ENCODE measurements at places on chromosomes 6 and 20. TPM values are rescaled to one million over a fixed set of nuclear protein-coding genes. Genes with fewer than 3 reads are reported as not detected.
A peak's percentile ranks its signal among the peaks of the same experiment; 100 is the strongest.

DPPA5 gene
- not detected for total RNA-seq

EPHA7 gene
- total RNA-seq = 12.1 TPM

DNA sequence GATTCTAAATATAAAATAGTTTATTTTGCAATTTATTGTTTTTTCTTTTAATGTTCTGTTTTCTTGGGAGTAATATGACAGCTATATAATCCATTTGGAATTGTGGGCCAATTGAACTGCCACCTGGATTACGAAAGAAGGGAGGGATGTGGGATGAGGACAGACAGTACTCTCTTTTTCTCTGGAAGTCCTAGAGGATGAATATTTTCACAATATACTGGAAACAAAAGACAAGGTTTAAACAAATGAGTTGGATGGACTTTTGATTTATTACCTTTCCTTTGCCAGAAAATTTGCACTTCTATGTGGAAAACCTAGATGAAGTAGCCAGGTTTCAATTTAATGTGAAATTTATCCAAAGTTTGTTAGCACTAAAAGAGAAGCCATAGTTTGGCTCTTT, 325.5 kb upstream of the IMPG1 start:
- DNase-seq = no peak

- DNase-seq = no peak
Measured at GRCh38 chr6:116840091-116840490, 11.2 kb upstream of the GPRC6A start.

DSTN gene
- total RNA-seq = 142 TPM

MYB gene
- 23.3 TPM for total RNA-seq

GTF3C6 gene
- 75.3 TPM for total RNA-seq

- no peak for DNase-seq
Measured at GRCh38 chr6:122068291-122068769, 331.1 kb upstream of the HSF2 start.

BFSP1 gene
- 3.5 TPM for total RNA-seq

- no peak for DNase-seq
Measured at GRCh38 chr20:42493001-42493400, 696.7 kb downstream of the PTPRT start.

DNA sequence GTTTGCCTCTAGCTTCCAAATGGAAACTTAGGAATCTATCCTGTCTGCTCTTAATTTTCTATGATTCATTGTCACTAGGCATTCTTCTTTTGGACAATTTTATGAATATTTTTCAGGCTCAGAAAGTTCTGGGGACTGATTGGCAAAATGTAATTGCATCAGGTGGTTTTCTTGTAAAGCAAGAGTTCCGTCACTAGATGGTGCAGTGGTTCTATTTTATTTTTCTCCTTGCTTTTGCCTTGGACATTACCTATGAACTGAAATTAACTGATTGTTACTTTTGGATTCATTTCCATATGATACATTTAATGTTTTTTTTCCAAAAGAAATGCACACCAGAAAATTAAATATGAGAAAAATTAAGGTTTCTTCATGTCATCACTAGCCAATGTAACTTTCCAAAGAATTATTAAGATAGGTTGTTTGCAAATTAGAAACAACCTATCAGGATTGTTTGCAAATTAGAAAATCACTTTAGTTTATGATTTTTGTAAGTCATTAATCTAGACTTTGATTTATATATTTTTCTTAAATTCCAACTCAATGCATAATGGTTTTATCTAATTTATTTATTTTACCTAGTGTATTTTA, 48.0 kb downstream of the TMEM170B start:
- DNase-seq = peak; percentile 29

GRCh38 chr6:107991061-107991460, 33.1 kb upstream of the SEC63 start:
- no peak for DNase-seq

DNA sequence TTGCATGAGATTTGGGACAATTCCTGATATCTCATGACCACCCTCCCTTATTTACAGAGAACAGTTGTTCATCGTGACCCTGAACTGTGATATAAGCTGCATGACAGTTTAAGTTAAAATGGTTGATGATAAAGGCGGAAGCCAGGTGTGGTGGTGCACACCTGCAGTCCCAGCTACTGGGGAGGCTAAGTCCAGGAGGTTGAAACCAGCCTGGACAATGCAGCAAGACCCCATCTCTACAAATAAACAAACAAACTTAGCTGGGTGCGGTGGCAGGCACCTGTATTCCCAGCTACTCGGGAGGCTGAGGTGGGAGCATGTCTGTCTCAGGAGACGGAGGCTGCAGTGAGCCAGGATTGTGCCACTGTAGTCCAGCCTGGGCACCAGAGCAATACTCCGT, 24.1 kb downstream of the COL20A1 start:
- DNase-seq = no peak

CCM2L gene
- total RNA-seq = 27.2 TPM

PDYN gene
- not detected for total RNA-seq

DNA sequence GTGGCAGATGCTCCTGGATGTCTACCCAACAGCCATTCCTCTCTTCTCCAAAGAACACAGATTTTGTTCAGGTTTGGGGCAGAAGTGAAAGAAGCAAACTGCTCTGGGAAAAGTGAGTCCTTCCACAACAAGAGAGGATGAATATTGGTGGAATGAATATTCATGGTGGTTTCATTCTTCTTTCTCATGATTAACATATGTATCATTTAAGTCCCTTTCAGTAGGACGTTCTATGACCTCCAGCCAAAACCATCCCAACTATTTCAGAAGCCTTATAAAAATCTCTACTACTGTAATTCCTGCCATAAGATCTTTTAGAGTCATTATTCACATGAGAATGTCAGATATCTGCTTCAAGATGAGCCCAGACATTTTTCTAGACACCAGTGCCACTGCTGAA, 44.4 kb downstream of the MDN1 start:
- DNase-seq = no peak

DNA sequence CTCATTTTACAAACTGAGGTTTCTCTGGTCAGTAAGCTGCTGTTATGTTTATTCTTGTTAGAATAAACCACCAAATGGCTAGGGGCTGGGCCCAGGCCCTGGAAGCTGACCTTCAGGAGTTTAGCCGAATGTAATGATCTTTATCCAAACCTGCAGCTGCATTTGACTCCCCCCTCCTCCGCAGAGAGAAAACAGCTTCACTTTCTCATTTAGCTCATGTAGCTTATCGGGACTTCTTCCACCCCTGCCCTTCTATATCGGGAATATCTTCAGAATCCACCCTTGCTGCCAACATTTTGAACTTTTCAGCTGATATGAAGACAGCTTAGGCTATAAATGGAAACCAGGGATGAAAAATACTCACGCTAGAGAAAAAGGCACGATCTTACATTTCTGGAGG, 102.6 kb downstream of the ZMYND8 start:
- DNase-seq = no peak

GRCh38 chr6:94341173-94341572, 921.8 kb upstream of the EPHA7 start:
- no peak for DNase-seq

TINAG gene
- total RNA-seq = not detected

DNA sequence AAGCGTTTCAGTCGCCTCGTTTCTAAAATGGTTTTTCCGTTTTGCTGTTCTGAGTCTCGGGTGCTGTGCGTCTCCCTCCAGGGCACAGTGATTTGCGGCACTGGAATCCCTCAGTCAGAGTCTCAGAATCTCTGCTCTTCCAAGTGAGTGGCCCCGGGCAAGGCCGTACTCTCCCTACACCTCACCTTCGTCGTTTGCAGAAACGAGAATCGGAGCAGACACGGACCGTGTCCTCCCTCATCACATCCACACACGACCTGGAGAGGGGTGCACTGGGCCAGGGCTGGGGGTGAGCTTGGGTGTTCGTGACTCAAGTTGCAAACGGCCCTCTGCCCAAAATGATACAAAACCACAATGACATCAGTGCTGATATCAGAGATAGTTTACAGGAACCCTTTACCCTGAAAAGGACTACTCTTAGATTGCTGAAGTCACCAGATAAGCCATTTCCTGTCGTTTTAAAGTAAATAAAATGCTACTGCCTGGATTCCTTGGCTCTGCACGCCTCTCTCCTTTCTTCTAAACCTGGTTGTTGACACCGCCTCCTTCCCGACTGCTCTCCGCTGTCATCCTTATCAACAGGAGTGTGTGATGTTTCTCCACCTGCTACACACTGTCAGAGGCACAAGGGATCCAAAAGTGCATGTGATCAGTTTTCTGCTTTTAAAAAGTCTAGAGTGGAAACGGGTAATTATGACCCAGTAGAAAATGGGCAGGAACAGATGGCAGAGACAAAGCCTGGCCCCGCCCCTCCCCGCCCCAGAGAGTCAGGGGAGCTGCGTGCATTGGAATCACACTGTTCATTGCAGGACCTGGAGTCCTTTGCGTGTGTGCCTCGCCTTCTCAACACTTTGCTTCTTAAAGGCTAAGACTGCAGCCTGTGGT, 38.4 kb downstream of the KIF25 start:
- no peak for DNase-seq

GRCh38 chr20:12965212-12965869, 43.4 kb upstream of the SPTLC3 start:
- DNase-seq = no peak

DNA sequence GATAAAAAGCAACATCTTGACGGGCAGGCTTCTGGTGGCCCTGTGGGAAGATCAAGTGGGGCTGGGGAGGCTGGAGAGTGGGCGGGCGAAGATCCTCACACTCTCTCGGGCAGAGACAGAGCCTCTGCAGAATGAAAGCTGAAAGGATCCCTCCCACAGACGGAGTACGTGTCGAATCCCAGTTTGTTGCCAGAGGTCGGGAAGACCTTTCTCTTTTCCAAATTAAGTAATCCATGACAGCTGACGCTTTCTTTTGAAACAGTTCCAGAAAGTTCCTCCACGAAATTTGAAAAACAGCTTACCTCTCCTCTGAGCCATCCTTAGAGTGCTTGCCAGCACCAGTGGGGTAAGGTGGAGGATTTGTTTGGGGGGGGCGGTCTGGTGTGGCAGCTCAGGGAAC, 155.6 kb upstream of the SMLR1 start:
- DNase-seq = no peak

DNA sequence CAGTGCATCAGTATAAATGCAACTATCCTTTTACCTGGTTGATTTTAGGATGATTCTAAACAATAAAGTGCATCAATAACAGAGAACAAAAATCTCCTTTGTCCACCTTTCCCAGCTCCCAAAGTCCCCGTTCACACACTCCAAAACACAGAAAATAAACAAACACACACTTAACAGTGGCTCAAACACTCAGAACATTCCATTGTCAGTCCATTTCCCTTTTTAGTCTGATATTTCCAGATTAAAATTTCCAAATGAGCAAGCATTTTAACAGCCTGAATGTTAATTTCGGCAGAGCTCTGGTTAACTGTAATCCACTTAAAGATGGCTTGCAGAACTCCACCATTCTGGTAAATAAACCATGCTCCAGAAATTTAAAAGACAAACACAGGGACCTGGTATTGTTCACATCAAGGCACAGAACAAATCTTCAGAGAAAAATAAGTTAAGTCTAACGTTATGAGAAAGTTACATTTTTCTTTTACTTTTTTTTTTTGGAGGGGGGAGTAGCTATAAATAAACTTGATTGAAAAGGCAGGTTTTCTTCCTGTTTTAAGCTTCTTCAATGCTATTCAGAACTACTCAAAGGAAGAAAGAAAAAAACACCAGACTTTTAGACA, 100.8 kb downstream of the DST start:
- no peak for DNase-seq

DNA sequence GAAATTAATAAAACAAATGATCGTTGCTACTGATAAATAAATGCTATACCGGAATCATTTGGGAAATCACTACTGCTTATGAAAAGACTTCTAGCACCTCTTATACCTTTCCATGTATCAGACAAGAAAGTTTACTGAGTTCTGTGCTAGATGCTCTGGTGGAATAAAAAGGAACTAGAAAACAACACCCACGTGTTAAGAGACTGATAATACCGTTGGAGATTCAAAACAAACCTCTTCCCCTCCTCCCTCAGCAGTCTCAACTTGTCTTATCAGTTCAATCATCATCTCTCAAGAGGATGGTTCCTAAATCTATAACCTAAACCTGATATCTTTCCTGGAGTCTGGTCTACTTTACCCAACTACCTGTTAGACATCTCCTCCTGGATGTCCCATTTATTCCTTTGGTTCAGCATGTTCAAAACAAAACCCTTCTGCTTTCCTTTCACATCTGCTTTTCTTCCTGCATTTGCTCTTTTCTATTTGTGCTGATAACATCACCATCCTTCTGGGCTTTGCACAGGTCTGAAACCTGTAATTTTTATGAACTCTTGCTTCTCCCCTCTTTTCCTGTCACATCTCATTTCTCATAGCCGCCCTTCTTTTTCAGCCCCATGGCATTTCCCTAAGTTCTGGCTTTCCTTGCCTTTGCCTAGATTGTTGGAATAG, 122.2 kb downstream of the COL19A1 start:
- DNase-seq = no peak

- no peak for DNase-seq
Measured at GRCh38 chr6:11802886-11803590, 24.4 kb upstream of the ADTRP start.

DNA sequence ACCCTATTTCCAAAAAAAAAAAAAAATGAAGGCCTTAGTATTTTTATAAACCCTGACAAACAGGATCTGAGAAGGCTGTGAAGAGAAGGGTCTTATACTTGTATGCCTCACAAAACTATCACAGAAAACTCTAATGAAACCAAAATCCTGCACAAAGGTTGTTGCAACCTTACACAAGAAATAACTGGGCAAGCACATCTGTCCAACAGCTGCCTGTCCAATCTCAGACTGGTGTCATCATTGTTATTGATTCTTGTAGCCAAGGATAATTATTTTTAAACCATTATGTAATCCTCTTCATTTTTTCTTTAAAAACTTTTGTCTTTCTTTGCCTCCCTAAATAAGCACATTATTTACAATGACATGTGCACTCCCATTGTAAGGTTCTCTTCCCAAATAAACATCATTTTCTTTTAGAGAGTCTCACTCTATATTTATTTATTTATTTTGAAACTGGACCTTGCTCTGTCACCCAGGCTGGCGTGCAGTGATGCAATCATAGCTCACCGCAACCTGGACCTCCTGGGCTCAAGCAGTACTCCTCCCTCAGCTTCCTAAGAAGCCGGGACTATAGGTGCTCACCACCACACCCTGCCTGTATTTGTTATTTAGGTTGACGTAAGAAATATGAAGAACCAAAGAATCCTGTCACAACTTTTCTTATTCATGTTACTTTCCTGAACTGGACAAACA, 697.1 kb downstream of the DOK5 start:
- DNase-seq = no peak

GRCh38 chr20:24827603-24828295, 121.3 kb upstream of the CST7 start:
- DNase-seq = no peak

- DNase-seq = no peak
Measured at GRCh38 chr20:33842346-33842745, 31.2 kb downstream of the CHMP4B start.

- DNase-seq = peak; percentile 30
Measured at GRCh38 chr20:14334306-14334930, 3.0 kb downstream of the FLRT3 start.

Measured in endothelial cell (in vitro differentiated cells).